ENCODE measurements at places on chromosomes 3 and 15. TPM values are rescaled to one million over a fixed set of nuclear protein-coding genes. Genes with fewer than 3 reads are reported as not detected.

The CHDH gene
- 17.9 TPM for total RNA-seq

- peaks cover 44% of the 10 kb centered on the region for H3K4me1 ChIP-seq
- H3K27me3 ChIP-seq: no peaks in the 10 kb centered on the region
These were observed 2.8 kb downstream of the TOP2B start for GRCh38 chr3:25661694-25662437.

The NECTIN3 gene
- total RNA-seq: 46.5 TPM

The CFAP100 gene
- total RNA-seq: 0.79 TPM

GRCh38 chr3:138768946-138769345 lies 65.8 kb downstream of the PIK3CB start:
- H3K27me3 ChIP-seq: no peaks in the 10 kb centered on the region
- H3K36me3 ChIP-seq: peaks cover 14% of the 10 kb centered on the region
- no peak overlapping the region for H3K4me3 ChIP-seq
- no peaks in the 10 kb centered on the region for H3K4me1 ChIP-seq
- H3K27ac ChIP-seq: no peak overlapping the region

DNA sequence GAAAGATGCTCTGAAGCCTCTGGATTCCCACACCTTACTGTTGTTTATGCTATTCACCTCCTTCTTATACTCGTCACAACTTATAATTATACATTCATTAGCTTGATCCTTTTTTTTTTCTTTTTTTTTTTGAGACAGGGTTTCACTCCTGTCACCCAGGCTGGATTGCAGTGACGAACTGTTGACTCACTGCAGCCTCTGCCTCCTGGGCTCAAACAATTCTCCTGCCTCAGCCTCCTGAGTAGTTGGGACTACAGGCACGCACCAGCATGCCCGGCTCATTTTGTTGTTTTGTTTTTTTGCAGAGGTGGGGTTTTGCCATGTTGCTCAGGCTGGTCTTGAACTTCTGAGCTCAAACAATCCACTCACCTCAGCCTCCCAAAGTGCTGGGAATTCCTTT lies 143.6 kb downstream of the PLCL2 start:
- H3K27me3 ChIP-seq: no peaks in the 10 kb centered on the region
- no peak overlapping the region for H3K4me3 ChIP-seq
- H3K27ac ChIP-seq: no peak overlapping the region
- no peak for DNase-seq
- no peaks in the 10 kb centered on the region for H3K36me3 ChIP-seq
- H3K4me1 ChIP-seq: peaks cover 12% of the 10 kb centered on the region

DNA sequence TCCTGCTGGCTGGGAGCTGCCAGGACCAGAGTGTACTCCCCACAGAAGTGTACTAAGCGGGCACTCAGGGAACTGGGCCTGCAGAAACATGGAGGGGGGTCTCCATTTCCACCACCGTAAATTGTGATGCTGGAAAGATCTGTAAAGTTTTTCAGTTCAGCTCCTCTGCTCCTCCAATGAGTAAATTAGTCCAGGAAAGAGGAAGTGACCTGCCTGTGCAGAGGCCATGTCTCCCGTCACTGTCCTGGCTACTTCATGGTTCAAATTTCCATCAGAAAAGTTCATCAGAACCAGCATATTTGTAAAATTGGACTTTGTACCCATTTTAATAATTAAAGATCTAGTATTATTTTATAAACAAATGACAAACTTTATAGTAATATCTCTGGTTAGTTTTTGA lies 226.7 kb upstream of the THBS1 start:
- no peak for DNase-seq
- H3K27me3 ChIP-seq: peaks cover 11% of the 10 kb centered on the region
- H3K4me3 ChIP-seq: no peak overlapping the region
- no peak overlapping the region for H3K27ac ChIP-seq

The CHRNA7 gene
- 5.1 TPM for total RNA-seq

DNA sequence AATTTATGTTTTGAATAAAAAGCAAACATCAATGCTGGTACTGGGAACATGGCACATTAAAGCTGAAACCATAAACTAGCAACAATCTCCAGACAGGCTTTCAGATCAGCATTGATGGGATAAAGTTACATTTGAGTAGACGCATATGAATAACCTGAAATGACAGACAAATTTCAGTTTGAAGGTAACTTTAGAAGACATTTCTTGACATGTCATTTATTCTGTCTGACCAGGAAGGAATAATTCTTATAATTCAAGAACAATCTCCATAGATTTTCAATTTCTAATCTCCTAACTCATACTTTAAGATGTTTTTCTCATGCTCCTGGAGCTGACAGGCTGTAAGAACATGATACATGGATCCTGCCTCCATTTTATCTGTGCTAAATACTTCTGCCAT lies 69.8 kb downstream of the PLCH1 start:
- no peaks in the 10 kb centered on the region for H3K27me3 ChIP-seq
- H3K4me1 ChIP-seq: peaks cover 36% of the 10 kb centered on the region
- no peak overlapping the region for H3K4me3 ChIP-seq
- DNase-seq: no peak

The TMCO5A gene
- total RNA-seq: not detected

- no peak for DNase-seq
- no peak overlapping the region for H3K27ac ChIP-seq
- no peak overlapping the region for H3K4me3 ChIP-seq
- H3K4me1 ChIP-seq: peaks cover 10% of the 10 kb centered on the region
- H3K36me3 ChIP-seq: peaks cover 4% of the 10 kb centered on the region
- H3K27me3 ChIP-seq: no peaks in the 10 kb centered on the region
These were observed 13.9 kb downstream of the EOGT start for GRCh38 chr3:68999605-69000004.

DNA sequence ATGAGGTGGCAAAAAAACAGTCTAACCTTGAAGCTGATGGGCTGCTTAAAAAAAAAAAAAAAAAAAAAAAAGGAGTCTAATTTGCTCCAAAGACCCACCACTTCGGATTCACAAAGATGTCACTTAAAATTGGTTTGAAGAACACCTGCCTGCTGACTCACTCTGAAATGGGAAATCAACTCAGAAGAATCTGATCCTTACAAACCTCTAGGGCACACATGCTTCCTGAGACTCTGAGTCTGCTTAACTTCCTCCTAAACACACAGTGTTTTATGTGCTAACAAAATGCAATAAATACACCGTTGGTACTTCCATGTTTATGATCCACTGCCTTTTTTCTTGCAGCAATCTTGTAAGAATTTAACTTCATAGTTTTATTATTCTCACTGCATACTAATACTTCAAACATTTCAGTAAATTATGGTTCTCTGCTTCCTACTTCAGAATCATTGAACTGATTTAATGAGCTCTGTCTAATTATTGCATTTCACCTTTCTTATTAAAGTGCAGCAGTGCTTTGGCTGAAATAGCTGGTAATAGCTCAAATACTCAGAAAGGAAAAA lies 73.0 kb upstream of the FRMD4B start:
- H3K27me3 ChIP-seq: no peaks in the 10 kb centered on the region
- H3K27ac ChIP-seq: no peak overlapping the region

DNA sequence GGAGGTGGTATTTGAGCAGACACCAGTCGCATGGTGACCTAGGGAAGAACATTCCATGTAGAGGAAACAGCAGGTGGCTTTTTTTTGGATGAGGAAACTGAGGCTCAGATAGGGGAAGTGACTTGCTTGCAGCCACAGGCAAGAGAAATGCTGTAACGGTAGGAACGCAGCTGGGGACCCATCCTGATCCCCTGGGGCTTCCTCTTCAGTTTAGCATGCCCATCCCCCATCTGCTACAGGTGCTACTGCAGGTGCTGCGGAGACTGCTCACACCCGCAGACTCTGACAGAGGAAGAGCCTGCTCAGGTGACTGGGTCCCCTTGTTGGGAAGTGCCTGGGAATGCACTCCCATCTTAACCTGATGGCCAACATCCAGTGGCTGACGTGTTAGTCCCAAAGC lies 55.4 kb upstream of the SEC13 start:
- H3K27me3 ChIP-seq: peaks cover 7% of the 10 kb centered on the region
- no peaks in the 10 kb centered on the region for H3K4me1 ChIP-seq
- H3K27ac ChIP-seq: no peak overlapping the region

The TMEM207 gene
- total RNA-seq: not detected
